ENCODE measurements at places on chromosomes 7 and 10. TPM values are rescaled to one million over a fixed set of nuclear protein-coding genes. Genes with fewer than 3 reads are reported as not detected.

Gene ANKMY2
- total RNA-seq: 20.5 TPM

GRCh38 chr10:357201-357950 lies 222.1 kb downstream of the ZMYND11 start:
- DNase-seq: no peak

Gene MUC3A
- total RNA-seq: 3.4 TPM

Gene LAMB1
- 453 TPM for total RNA-seq

- no peak for DNase-seq
These were observed 37.1 kb downstream of the PRKCQ start for GRCh38 chr10:6542999-6543430.

DNA sequence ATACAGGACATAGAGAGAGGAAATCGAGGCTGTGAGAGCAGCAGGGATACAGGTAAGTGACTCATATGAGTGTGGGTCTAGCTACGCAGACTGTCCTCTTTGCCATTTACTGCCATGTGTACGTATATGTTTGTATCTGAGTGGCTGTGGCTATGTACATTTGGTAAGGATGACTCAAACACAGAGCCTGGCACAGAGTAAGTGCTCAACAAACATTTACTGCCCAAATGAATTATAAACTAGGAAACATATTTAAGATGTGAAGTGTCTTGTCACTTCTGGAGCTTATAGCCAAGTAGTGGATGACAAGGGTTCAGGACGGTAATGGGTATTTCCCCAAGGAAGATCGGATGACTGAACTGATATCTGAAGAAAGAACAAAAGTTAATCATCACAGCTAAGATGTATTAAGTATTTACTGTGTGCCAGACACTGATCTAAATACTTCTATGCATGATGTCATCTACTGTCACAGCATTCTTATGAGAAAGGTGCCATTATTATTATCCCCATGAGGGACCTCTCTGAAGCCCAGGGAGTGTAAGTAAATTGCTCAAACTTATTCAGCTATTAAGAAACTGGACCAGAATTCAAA lies 6.0 kb downstream of the MRPL43 start:
- DNase-seq: no peak

Gene SPDYE1
- total RNA-seq: not detected
